ENCODE measurements at places on chromosomes 16 and 17.
A peak's percentile ranks its signal among the peaks of the same experiment; 100 is the strongest.

DNA sequence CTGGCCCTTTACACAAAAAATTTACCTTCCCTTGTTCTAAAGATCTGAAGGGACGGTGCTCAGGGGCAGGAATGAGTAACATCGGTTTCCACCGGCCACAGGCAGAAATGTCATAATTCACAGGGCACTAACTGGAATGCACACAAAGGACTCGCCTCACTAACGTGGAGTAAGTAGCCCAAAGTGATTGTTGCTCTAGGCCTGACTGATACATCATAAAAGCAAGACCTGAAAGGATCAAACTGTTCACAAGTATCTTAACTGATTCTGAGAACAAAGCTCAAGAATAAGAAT lies 8.9 kb upstream of the TCF25 start:
- DNase-seq = no peak

GRCh38 chr16:67961551-67961957 lies 6.9 kb downstream of the SLC12A4 start:
- no peak for DNase-seq

DNA sequence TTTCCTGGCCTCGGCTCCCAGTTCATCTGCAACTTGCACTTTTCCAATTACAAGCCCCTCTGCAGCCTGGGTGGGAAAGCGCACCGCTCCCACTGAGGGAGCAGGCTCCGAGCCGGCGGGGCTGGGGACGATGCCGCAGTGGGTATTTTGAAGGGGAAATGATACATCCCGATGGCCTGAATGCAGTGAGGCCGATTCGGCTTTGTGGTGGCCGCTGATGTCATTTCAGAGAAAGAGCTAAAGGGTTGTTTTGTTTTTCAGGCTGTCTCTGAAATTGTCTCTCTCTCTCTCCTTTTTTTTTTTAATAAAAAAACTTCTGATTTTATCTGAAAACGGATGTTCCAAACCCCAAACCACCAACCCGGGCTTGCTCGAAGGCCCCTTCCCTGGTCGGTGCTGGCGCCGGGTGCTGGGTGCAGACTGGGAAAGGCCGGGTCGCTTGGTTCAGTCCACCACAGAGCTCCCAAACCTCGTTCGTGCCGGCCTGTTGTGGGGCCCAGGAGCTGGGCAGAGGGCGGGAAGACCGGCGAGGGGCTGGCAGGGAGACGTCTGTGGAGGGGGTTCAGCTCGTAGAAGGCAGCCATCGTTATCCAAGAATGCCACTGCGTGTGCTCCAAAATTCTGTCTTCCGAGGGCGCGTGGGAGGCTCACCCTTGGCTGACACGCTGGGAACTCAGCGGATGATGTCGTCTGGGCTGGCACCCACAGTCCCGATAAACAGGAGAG lies 102.8 kb downstream of the FOXL1 start:
- no peak for DNase-seq

GRCh38 chr17:73369111-73369521 lies 57.3 kb upstream of the CDC42EP4 start:
- DNase-seq = no peak

GRCh38 chr16:51763072-51763661 lies 612.1 kb upstream of the SALL1 start:
- DNase-seq = no peak

DNA sequence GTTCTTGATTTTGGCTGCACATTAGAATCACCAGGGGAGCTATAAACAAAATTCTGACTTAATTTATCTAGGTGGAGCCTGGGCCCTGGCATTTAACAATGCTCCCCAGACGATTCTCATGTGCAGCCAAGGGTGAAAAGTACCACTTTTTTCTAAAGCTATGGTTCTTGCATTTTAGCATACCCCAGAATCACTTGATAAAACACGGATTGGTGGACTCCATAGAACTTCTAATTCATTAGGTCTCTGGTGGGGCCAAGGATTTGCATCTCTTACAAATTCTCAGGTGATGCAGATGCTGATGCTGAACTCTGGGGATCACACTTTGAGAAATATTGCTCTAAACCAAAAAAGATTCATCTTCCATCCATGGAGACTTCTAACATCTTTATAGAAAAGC lies 74.5 kb downstream of the RPGRIP1L start:
- no peak for DNase-seq

GRCh38 chr17:5286846-5287245 lies 4.8 kb downstream of the RABEP1 start:
- DNase-seq = no peak

GRCh38 chr17:39402890-39403605 lies 1.6 kb upstream of the FBXL20 start:
- no peak for DNase-seq

GRCh38 chr17:66511135-66511534 lies 208.7 kb downstream of the PRKCA start:
- DNase-seq = no peak

DNA sequence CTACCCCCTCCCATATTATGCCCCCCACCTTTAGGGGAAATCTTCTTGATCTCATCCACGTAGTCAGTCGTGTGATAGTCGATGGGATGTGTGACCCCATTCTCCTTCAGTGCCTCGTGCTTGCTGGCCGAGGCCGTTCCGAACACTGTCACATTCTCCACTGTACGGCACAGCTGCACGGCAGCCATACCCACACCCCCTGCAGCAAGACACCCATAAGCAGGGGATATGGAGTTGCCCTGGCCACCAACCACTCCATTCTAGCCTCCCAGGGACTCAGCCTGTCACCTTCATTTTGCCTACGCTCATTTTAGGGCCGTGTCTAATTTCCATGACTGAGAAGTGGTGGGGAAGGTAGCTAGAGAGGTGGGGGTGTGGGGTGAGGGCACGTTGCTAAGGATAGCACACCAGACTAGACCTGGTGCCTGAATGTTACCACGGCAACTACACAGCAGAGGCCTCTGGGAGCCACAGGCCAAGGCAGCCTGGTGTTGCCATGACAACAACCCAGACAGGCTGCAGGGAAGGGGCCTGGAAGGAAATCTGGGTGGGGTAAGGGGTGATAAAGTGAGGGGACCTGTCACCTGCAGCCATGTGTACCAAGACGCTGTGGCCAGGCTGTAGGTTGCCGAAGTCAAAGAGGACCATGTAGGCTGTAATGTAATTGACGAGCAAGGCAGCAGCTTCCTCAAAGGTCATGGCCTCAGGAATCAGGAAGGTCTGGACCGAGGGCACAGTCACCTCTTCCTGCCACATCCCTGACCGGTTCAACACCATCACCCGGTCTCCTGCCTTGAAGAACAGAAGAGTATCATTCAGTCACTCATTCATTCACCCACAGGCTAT lies 4.0 kb downstream of the VAT1 start:
- DNase-seq = no peak

DNA sequence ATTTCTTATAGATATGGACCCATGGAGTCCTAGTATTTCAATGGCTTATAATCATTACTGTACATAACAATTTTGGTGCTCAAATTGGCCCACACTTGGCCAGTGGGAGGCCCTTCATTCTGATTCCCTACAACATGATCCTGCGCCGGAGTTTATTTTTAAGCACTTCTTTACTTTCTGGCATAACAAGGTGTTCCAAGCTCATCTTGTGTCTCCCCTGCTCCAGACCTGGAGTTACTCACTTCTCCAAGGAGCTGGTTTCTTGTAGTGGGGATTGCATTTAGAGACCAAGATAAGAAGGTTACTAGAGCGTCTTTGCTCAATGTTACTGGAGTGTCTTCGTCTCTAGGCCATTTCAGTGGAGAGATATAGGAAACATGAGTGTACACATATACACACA lies 87.9 kb downstream of the MSI2 start:
- DNase-seq = no peak

- DNase-seq = no peak
Measured at GRCh38 chr17:9363440-9364350, 211.9 kb downstream of the STX8 start.

DNA sequence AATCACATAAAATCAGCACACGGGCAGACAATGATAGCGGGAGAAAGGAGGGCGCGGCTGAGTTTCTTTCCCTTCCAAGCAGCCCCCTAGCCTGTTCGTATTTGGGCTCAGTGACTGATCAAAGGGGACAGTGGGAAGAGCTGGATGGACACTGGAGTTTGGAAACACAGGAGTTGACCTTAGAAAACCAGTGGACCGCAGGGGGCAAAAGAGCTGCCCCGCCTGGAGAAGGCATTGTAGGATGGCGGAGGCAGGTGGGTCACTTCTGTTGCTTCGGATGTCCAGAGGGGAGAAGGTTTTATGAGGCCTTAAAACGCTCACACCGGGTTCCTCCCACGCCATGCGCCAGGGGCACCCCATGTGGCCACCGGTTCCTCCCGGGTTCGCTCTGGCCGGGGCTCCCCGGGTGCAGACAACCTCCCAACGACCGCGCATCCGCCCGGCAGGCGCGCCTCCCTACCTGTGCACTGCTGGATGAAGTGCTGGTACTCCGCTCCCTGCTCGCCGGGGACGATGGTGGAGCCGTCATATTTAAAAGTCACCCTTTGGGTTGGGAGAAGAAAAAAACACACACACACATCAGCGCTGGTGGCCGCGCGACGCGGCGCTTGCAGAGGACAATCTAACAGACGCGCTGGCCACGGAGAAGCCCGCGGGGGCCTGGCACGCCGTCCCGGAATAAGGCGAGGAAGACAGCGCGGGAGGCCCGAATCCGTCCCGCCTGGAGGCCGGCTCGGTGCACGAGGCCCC lies 662 bp downstream of the COTL1 start:
- DNase-seq = no peak

DNA sequence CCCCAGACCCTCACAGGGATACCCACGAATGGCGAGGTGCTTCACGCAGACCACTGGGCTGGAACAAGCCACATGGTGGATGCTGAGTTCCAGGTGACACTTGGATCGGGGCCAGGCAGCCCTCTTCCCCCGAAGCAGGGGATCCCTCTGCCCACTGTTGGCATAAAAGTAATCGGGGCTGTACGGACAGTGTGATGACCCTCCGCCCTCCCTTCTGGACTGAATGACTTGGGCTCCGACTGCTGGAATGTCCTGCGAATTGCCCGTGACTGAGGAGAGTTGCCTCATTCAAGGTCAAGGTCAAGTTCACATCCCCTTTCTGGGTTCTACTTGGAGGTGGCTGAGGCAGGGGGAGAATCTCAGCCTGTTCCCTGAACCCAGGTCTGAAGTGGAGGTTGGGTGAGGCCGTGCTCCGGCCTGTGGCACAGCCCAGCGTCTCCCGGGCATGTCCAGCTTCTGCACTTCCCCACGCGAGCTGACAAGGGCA lies 28.5 kb upstream of the CREBBP start:
- DNase-seq = no peak

GRCh38 chr17:67602974-67603373 lies 114.8 kb upstream of the NOL11 start:
- DNase-seq = peak; percentile 54

DNA sequence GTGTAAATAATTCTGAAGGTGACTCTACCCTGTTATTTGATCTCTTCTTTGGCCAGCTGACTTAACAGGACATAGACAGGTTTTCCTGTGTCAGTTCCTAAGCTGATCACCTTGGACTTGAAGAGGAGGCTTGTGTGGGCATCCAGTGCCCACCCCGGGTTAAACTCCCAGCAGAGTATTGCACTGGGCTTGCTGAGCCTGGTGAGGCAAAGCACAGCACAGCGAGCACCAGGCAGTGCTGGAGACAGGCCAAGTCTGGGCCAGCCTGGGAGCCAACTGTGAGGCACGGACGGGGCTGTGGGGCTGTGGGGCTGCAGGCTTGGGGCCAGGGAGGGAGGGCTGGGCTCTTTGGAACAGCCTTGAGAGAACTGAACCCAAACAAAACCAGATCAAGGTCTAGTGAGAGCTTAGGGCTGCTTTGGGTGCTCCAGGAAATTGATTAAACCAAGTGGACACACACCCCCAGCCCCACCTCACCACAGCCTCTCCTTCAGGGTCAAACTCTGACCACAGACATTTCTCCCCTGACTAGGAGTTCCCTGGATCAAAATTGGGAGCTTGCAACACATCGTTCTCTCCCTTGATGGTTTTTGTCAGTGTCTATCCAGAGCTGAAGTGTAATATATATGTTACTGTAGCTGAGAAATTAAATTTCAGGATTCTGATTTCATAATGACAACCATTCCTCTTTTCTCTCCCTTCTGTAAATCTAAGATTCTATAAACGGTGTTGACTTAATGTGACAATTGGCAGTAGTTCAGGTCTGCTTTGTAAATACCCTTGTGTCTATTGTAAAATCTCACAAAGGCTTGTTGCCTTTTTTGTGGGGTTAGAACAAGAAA lies 5.1 kb downstream of the STH start:
- DNase-seq = peak; percentile 70

GRCh38 chr16:50673496-50674275 lies 7.4 kb downstream of the SNX20 start:
- no peak for DNase-seq

DNA sequence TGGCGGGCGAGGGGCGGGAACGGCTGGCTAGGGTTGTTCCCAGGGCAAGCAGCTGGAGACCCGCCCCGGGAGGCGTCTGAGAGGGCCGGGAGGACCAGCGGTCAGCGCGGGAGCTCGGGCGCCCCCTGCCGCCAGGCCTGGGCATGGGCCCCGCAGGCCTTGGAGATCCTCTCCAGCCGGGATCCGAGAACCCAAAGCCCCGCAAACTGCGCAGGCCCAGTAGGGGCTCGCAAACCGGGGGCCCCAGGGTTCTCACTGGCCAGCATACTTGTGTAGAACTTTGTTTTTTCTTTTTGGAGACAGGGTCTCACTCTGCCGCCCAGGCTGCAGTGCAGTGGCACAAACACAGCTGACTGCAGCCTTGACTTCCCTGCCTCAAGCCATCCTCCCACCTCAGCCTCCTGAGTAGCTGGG lies 20.8 kb upstream of the ZNF423 start:
- no peak for DNase-seq

GRCh38 chr17:40598619-40599467 lies 33.6 kb upstream of the CCR7 start:
- no peak for DNase-seq

DNA sequence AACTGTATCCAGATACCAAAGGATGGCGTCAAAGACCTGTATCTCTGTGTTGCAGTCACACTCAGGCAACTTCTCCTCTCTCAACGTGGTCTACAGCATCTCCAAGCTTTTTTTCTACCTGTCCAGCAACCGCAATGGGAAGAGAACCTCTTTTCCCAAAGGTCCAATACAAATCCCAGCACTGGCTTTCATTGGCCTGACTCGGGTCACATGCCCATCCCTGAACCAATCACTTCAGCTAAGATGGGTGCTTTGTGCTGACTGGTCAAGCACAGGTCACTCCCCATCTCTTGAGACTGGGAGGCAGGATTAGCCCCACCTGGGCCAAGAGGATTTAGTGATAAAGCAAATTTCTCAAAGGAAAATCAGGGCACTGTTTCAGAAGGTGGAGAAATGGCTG lies 71.2 kb upstream of the C16orf82 start:
- DNase-seq = no peak

DNA sequence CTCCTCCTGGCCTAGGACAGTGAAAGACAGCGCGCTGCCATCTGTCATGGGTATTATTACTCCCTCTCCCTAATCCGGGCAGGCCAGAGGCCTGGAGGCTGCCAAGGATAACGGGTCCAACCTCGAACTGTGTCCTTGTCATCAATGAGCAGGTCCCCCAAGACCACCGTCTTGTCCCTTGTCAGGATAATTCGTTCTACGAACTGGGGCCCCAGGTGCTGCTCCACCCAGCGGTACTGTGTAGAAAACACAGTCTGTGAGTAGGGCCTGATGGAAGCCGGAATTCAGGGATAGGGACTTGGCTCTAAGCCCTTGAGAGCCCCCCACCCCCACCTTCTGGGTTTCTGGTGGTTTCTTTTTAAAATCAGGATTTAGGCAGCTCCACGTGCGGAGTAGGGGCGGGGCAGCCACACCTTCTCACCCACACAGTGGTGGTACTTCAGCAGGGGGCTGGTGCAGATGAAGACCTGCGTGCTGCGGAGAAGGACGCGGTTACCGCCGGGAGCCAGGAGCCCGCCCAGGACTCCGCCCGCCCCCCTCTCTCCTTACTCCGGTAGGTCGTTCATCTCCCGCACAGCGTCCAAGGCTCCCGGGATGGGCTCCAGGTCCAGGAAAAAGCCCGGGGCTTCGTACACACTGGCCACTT lies 787 bp downstream of the NT5C start:
- DNase-seq = peak; percentile 45

All from NCI-H1694 treated with DMSO at 0.1 percent for 48 hours (cell line).